ENCODE measurements at places on chromosomes 6 and 20.
A peak's percentile ranks its signal among the peaks of the same experiment; 100 is the strongest.

GRCh38 chr6:834190-834589 lies 141.3 kb upstream of the EXOC2 start:
- DNase-seq: no peak
- H3K27me3 ChIP-seq: peaks cover 10% of the 10 kb centered on the region
- H3K27ac ChIP-seq: no peak overlapping the region
- no peaks in the 10 kb centered on the region for H3K36me3 ChIP-seq

- peaks cover 17% of the 10 kb centered on the region for H3K4me1 ChIP-seq
- no peak for DNase-seq
- no peaks in the 10 kb centered on the region for H3K36me3 ChIP-seq
- no peaks in the 10 kb centered on the region for H3K27me3 ChIP-seq
- no peak overlapping the region for H3K27ac ChIP-seq
These were observed 175.2 kb downstream of the CDKAL1 start for GRCh38 chr6:20709451-20709850.

- no peak for DNase-seq
- H3K27ac ChIP-seq: no peak overlapping the region
These were observed 45.0 kb downstream of the CDS2 start for GRCh38 chr20:5171790-5172164.

GRCh38 chr20:23203310-23203709 lies 117.2 kb upstream of the CD93 start:
- H3K27me3 ChIP-seq: peaks cover 13% of the 10 kb centered on the region
- no peaks in the 10 kb centered on the region for H3K36me3 ChIP-seq
- no peak overlapping the region for H3K27ac ChIP-seq
- H3K4me3 ChIP-seq: no peak overlapping the region
- no peak for DNase-seq

- no peaks in the 10 kb centered on the region for H3K27me3 ChIP-seq
- H3K4me3 ChIP-seq: peak overlapping the region; percentile 83
- no peak for DNase-seq
- H3K36me3 ChIP-seq: peaks cover 57% of the 10 kb centered on the region
- H3K27ac ChIP-seq: peak overlapping the region; percentile 88
- H3K4me1 ChIP-seq: peaks cover 49% of the 10 kb centered on the region
These were observed 1.6 kb upstream of the SLC35B2 start for GRCh38 chr6:44258921-44259320.

DNA sequence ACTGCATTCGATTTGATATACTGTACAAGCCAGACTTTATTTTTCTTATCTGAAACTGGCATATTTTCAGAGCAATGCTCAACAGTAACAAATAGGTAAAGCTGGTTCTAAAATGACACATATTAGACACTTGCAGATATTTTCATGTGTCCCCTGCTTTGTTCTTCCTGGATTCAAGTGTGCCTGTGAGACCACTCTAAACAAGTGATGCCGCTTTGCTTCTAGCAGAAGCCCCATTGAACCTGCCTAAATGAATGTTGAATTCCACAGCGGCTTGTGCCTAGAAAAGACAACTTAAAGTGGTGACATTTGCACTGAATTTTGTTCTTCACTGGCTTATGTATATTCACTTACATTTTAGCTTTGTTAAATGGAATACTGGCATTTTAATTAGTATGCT lies 115.7 kb downstream of the AKAP7 start:
- peaks cover 15% of the 10 kb centered on the region for H3K36me3 ChIP-seq
- H3K27me3 ChIP-seq: no peaks in the 10 kb centered on the region
- H3K27ac ChIP-seq: no peak overlapping the region
- H3K4me1 ChIP-seq: peaks cover 18% of the 10 kb centered on the region

- DNase-seq: no peak
- H3K27me3 ChIP-seq: peaks cover 10% of the 10 kb centered on the region
- H3K4me3 ChIP-seq: no peak overlapping the region
- no peak overlapping the region for H3K27ac ChIP-seq
These were observed 174.5 kb downstream of the WDR27 start for GRCh38 chr6:169527306-169527705.

DNA sequence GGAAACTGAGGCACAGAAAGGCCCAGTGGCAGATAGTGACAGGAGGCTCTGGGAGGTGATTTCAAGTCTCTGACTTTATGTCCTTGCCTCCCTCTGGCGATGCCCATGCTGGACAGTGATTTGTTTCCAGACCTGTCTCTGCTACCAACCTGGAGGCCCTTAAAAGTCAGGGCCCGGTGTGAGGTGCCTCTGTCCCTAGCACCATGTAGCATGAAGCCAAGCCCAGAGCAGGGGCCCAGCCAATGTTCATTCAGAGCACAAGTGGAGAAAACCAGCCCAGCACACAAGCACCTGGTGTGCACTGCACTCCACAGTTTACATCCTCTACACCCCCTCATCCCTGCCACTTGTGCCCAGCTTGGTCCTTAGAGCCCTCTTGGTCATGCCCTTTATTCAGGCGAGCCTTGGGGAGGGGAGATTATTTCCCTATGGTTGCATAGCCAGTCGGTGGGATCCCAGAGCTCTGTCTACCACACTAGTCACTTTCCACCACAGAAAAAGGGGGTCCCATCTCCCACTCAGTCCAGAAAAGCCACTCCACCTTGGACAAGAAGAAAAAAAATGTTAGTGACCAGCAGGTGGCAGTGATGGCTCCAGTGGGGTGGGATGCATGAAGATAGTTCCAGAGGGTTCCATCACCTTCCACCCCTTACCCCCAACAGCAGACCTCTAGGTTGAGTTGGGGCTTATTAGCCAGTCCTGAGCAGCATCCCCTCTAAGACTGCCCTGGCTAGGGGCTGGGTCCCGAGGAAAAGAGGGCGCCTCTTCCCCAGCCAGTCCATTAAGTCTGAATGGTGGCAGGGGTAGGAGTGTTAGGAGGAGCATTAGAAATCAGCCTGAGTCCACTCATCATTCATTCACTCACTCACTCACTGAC lies 30.9 kb downstream of the KIAA1755 start:
- no peak overlapping the region for H3K4me3 ChIP-seq
- peaks cover 2% of the 10 kb centered on the region for H3K4me1 ChIP-seq
- H3K27me3 ChIP-seq: peaks cover 4% of the 10 kb centered on the region

DNA sequence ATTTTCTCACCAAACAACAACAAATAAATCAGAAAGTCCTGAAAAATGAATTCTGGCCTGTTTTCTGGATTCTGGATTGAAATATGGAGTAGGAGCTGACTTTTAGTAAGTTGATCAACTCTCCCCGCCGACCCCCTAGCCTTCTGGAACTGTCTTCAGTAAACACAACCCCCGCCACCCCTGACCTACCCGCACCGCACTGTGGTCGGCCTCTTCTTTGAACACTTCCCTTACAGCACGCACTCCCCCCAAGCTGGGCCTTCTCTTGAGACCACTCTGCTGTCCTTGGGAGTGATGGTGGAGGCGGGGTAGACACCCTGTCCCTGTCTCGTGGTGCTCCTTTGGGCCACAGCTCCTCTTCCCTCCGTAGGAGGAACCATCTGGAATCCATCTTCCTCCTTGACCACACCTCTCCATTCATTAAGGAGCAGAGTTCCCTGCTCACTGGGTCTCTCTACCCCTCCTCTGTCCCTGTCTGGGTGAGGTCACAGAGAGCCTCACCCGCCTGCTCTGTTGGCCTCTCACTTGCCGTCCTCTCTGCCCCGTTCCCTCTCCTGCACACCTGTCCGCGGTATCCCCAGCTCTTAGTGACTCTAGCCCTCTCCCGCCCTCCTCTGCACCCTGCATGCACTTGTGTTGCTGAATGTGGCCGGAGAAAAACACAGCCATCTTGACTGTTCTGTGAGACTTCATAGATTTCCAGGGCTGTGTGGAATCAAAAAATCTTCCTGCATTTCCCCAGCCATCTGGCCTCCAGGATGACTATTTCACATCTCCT lies 19.1 kb downstream of the SYNJ2 start:
- no peak overlapping the region for H3K27ac ChIP-seq
- H3K27me3 ChIP-seq: no peaks in the 10 kb centered on the region
- DNase-seq: no peak
- H3K36me3 ChIP-seq: no peaks in the 10 kb centered on the region
- peaks cover 15% of the 10 kb centered on the region for H3K4me1 ChIP-seq

DNA sequence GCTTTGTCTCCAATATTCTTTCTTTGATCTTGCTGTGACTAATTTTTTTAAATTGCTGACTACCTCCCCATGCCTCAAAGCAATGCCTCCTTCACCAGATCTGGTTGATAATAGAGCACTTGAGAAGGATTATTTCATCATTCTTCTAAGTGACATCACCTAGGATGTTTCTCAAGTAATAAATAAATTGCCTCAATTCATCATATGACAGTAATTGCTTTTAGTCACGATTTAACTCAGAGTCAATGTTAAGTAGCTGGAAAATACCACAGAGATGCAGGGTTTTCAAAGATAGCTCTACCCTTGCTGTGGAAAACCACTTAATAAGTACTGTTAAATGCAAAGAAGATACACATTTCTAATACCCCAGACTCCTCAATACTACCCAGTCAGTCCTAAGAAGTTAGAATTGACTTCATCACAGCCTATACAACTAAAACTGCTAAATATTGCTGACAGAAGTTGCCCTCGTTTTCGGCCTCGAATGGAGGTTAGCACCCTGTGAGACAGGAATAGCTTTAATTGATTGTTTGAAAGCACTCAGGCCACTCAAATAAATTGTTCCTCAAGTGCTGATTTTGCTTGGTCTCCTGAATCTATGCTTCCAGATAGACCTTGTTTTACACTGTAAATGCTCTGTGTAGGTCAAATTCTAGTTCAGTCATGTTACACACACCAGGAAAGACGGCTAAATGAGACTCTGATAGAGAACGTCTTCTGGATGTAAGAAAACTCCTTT lies 640.6 kb upstream of the CHD6 start:
- H3K36me3 ChIP-seq: no peaks in the 10 kb centered on the region
- no peak for DNase-seq
- H3K4me1 ChIP-seq: no peaks in the 10 kb centered on the region
- H3K27ac ChIP-seq: no peak overlapping the region
- H3K27me3 ChIP-seq: no peaks in the 10 kb centered on the region

GRCh38 chr6:107305391-107305790 lies 154.0 kb downstream of the PDSS2 start:
- H3K4me1 ChIP-seq: peaks cover 9% of the 10 kb centered on the region
- H3K27me3 ChIP-seq: no peaks in the 10 kb centered on the region
- H3K4me3 ChIP-seq: no peak overlapping the region
- DNase-seq: no peak
- H3K36me3 ChIP-seq: no peaks in the 10 kb centered on the region

GRCh38 chr6:39909701-39910100 lies 24.6 kb downstream of the MOCS1 start:
- H3K4me1 ChIP-seq: no peaks in the 10 kb centered on the region
- H3K27ac ChIP-seq: no peak overlapping the region

- peak overlapping the region; percentile 41 for H3K4me3 ChIP-seq
- peaks cover 74% of the 10 kb centered on the region for H3K4me1 ChIP-seq
- peaks cover 9% of the 10 kb centered on the region for H3K36me3 ChIP-seq
- H3K27me3 ChIP-seq: no peaks in the 10 kb centered on the region
These were observed 195.5 kb downstream of the JARID2 start for GRCh38 chr6:15441215-15441868.

DNA sequence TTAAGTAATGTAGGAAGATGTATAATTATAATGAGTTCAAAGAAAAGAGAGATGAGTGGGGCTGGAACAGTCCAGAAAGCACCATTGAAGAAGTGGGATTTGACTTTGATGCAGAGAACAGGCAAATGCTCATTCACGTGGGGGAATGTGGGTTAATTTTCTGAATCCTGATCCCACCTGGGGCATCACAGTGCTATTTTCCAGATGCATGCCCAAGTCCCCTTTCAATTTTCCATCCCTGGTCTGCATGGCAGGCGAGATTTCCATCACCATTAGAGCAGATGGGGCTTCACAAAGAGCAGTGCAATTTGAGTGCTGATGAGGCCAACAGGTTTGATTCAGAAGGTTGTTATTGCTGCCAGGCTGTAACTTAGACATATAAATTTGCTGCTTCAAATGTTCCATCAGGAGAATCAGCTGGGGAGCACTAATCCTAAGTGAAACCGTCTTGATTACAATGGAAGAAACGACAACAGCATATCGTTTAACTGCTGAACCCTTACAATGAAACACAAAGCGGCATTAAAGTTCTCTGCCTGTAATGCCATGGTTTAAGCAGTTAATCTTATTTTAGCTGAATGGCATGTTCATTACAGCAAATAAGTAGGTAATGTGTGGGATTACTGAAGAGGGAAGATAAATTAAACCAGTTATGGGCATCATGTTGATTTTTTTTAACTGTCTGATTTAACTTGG lies 45.2 kb downstream of the OSTM1 start:
- no peak overlapping the region for H3K27ac ChIP-seq
- H3K36me3 ChIP-seq: no peaks in the 10 kb centered on the region
- no peak for DNase-seq
- no peaks in the 10 kb centered on the region for H3K27me3 ChIP-seq
- H3K4me3 ChIP-seq: no peak overlapping the region
- H3K4me1 ChIP-seq: no peaks in the 10 kb centered on the region

DNA sequence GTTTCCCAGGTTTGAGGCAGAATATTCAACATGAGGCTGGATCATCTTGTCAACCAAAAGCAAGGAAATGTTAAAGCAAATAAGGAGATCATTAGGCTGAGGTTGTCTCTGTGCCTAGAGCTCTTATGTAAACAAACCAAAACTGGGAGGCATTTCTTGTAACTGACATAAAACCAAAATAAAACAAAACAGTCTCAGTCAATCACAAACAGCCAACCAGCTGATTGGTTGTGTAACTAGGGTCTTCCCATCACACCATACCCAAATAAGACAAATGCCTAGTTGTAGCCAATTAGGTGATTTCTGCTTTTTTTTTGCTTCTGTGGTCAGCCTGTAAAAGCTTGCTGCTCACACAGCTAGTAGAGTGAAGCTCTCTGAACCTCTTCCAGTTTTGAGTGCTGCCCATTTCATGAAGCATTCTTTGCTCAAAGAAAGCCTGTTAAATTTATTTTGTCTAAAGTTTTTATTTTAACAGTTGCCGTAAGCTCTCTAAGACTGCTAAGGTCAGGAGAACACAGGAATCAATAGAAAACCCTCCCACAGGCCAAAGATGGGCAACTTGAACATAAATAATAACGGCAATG lies 8.9 kb upstream of the FITM2 start:
- H3K4me3 ChIP-seq: no peak overlapping the region
- no peak overlapping the region for H3K27ac ChIP-seq
- H3K36me3 ChIP-seq: no peaks in the 10 kb centered on the region
- peaks cover 7% of the 10 kb centered on the region for H3K27me3 ChIP-seq
- no peaks in the 10 kb centered on the region for H3K4me1 ChIP-seq

DNA sequence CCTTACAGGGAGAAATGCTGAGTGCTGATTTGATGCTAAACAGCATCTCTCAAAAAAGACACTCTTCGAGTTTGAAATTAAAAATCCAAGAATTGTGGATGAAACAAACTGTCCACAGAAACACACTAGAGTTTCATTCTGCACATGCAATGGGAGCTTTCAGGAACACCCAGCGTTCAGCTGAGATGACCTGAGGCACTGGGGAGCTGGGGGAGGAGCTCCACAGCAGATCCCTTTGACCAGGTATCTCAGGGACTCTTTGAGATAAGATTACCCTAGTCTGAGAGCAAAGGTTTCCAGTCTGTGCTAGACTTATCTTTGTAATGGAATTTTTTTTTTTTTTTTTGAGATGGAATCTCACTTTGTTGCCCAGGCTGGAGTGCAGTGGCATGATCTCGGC lies 70.8 kb upstream of the AGPAT4 start:
- no peaks in the 10 kb centered on the region for H3K4me1 ChIP-seq
- no peak overlapping the region for H3K4me3 ChIP-seq
- peaks cover 6% of the 10 kb centered on the region for H3K27me3 ChIP-seq
- no peak for DNase-seq

- H3K27me3 ChIP-seq: no peaks in the 10 kb centered on the region
- peaks cover 76% of the 10 kb centered on the region for H3K4me1 ChIP-seq
- H3K27ac ChIP-seq: peak overlapping the region; percentile 90
These were observed 284.7 kb upstream of the TAB2 start for GRCh38 chr6:149032599-149033405.

- no peak for DNase-seq
- no peaks in the 10 kb centered on the region for H3K36me3 ChIP-seq
- H3K27ac ChIP-seq: no peak overlapping the region
- no peaks in the 10 kb centered on the region for H3K27me3 ChIP-seq
- peaks cover 33% of the 10 kb centered on the region for H3K4me1 ChIP-seq
- no peak overlapping the region for H3K4me3 ChIP-seq
These were observed 140.5 kb upstream of the ZNF217 start for GRCh38 chr20:53734006-53734688.
